ENCODE measurements at places on chromosomes 13 and 19. TPM values are rescaled to one million over a fixed set of nuclear protein-coding genes. Genes with fewer than 3 reads are reported as not detected.
A peak's percentile ranks its signal among the peaks of the same experiment; 100 is the strongest.

The AKAP8L gene
- total RNA-seq, result 127 TPM

DNA sequence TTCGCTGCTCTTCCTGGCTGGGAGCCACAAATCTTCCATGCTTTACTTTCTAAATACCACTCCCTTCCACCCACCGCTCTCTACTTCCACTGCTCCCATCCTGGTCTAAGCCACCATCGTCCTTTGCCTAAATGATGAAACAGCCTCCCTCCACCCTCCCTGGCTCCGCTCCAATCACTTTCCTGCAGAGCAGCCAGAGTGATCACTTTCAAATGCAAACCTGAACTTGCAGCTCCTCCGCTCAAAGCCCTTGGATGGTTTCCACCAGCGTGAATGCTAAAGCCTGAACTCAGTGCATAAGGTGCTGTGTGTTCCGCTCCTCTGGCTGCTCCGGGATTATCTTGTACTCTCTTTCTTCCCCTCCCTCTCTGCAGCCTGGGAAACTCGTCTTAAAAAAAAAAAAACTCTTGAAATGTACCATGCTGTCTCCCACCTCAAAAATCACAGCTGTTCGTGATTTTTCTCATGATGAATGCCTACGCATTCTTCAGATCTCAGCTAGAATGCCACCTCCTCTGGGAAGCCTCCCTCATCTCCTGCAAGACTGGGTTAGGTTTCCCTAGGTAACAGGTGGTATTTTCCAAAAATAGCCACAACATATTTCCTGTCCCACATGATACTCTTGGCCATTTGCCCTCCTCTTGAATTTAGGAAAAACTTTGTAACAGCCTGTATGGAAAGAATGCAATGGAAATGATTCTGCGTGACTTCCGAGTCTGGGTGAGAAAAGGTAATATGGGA is 3.7 kb upstream of the SIN3B start:
- no peak for DNase-seq

- peak; percentile 18 for DNase-seq
These were observed 1395.8 kb downstream of the SLITRK5 start for GRCh38 chr13:89066868-89067466.

GRCh38 chr19:22422211-22422610 is at the start of gene ZNF98:
ZNF98 (minus strand) TSS chr19:22422346; CDS start chr19:22422224, 122 bp downstream.
- DNase-seq, result no peak

The SCGB2B2 gene
- 0.50 TPM for total RNA-seq
